ENCODE measurements at places on chromosomes 6 and 20.

- DNase-seq, result no peak
Observed at GRCh38 chr6:41541364-41541763, 4.8 kb upstream of the FOXP4 start.

DNA sequence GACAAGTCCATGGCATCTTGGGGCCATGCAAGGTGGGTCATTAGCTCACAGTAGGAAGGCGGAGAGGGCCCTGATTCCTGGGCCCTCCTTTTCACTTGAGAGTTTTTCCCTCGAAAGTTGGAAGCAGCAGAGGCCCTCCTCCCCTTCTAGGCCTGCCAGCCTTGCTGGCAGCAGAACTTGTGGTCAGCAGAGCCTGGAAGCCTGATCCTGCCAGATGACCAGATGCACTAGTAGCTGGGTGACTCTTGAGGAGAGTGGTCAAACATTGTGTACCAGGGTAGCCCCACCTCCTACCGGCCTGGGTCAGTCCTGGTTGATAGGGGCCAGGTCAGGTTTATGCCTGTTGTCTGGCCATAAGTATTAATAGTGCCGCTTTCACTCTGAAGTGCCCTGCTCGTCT is 3.8 kb upstream of the HMGA1 start:
- no peak for DNase-seq

- DNase-seq, result no peak
Observed at GRCh38 chr6:165637586-165637985, 25.5 kb downstream of the PDE10A start.

- DNase-seq, result peak; percentile 20
Observed at GRCh38 chr20:37649017-37649416, 44.8 kb upstream of the CTNNBL1 start.

- peak; percentile 9 for DNase-seq
Observed at GRCh38 chr6:136921381-136921935, 643 bp upstream of the SLC35D3 start.

DNA sequence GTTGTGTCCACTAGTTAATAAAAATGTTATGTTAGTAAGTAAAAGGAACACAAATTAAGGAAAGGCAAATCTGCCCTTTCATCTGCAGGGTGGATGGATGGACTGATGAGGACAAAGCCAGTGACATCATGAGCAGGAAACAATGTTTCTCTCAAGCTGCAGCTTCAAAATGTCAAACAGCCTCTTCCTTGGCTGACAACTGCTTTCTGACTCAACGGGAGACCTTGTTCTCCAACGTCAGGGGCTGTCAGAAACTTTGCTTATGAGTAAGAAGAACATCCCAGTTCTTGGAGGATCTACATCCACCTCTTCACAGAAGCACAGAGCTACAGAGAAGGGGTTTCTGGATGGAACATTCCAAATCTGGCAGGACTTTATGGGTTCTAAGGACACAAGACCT is 6.0 kb downstream of the CST2 start:
- DNase-seq, result no peak

- DNase-seq, result no peak
Observed at GRCh38 chr6:125955973-125956372, 597 bp upstream of the HINT3 start.

GRCh38 chr6:82094166-82094806 is 153.3 kb downstream of the IBTK start:
- no peak for DNase-seq

DNA sequence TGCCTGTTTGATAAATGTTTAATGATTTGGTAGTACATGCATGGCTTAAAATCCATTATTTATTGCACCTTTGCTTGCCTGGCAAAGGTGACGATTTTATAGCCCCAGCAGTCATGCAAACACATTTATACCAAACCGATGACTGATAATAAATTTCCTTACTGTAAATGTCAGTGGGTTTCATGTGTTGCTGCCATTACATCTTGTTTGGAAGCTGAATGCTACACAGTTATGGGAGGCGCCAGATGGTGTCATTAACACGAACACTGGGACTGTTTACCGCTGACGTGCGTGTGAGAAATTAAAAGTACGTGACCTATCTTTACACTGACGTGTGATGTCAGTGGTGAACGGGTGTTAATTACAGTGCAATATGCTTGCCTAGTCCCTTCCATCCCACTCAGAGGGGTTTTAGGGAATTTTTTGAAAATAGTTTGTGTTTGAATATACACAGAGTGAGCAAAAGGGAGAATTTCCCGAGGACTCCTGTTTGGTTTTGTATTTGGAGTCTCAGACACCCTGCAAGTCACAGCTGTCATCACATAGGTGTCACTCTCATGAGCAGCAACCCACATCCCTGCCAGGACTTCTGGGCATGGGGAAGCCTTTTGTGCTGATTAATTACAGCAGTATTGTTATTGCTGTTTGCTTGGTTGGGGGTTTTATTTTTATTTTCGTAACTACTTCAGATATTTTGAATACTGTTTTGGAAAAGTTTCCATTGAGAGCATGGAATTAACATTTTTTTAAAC is 151.8 kb upstream of the INSM1 start:
- no peak for DNase-seq

DNA sequence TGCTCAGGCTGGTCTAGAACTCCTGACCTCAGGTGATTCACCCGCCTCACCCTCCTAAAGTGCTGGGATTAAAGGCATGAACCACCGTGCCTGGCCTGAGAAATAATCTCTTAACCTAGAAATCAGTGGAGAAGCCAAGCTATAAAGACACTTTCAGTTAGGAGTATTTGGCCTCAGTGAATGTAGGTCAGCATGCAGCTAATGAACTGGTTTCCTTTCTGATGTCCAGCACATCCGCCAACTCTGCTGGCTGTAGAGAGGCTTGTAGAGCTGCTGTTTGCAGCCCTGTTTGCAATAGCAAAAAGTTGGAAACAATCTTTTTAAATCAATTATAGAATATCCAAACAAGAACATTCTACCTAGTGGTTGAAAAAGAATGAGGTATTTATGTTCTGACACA is 42.4 kb upstream of the ELOVL5 start:
- DNase-seq, result no peak

DNA sequence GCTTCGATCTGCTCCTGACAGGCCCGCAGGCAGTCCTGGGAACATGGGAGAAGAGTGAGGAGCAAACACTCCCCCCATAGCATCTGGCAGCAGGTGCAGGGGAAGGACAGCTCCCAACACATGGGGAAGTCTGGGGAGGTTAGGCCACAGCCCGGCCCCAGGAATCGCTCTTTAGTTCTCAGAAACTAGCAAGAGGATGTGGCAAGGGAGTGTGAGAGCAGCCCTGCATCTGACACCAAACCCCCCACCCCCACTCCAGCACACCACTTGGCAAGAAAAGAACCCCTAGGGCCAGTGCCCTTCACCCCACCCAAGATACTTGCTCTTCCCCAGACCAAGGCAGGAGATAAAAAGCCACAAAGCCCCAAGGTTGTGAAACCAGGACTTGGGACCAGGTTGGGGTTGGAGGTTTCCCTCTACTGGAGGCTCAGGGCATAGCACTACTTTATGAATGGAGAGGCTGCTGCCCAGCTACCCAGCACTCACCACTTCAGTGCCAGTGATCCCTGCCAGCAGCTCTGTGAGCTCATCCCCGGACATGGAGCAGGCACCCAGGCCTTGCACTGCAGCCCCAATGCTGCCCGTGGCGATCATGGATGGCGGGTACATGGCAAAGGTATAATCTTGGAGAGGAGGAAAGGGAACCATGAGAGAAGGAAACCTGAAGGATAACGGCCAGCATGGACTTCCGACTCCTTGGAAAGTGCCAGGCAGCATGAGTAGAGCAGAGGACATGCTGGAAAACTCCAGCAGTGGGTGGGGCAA is 5.4 kb downstream of the CCND3 start:
- peak; percentile 87 for DNase-seq

DNA sequence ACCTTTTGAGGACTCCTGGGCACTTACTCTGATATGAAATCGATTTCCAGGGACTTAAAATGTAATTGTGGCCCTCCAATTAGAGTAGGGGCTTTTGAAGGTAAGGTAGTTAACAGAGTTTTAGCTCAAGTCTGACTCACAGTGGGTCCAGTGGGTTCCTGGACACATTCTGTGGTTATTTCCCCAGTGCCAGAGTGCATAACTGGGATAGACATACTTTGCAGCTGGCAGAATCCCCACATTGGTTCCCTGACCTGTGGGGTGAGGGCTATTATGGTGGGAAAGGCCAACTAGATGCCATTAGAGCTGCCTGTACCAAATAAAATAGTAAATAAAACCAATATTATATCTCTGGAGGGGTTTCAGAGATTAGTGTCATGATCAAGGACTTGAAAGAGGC is 243.8 kb upstream of the EPHA7 start:
- DNase-seq, result no peak

DNA sequence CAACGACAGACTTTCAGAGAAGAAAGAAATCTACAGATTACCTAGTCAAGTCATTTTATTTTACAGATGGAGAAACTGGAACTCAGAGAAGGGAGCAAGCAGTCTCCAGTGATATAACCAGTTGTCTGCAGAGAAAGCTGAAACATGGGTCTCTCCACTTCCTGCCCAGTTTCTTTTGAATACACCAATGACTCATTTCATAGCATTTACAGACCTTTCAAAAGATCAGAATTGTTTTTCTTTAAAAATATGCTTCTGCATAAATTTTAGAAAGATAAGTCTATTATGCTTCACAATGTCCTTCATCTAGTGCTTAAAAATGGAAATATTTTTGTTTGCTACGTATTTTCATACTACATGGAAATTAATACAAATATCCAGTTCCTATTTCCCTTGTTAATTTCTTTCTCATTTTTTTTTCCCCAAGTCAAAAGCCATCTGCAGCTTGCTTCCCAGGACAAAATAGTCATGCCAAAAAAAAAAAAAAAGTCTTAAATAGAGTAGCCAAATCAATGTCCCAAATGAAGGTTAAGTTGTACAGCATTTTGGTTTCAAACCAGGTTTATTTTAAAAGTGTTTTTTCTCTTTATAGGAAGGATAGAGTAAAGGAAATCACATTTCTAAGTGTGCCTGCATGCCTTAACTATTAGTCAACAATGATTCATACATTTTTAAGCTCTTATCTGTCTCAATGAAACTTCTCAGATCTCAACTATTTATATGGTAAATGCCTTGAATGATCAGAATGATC is 36.9 kb downstream of the ARHGAP18 start:
- peak; percentile 88 for DNase-seq

DNA sequence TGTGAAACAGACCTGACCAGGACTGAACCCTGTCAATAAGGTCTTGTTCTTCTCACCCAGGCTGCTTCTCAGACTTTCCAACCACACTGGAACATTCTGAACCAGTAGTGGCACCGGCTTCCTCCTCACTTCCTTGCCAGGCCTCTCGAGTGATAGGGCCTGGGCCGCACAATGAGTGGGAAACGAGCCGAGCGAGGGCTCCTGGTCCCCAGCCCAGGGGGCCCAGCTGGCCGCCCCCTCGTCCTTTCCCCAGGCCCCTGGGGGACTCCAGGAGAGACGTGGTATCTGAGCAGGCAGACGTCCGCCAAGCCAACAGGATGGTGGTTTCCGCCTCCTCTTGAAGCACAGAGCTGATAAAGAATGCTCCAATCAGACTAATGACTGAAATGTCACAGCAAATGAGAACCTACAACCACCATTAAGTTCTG is 117.9 kb downstream of the GMDS start:
- no peak for DNase-seq

GRCh38 chr20:12660918-12661317 is 347.9 kb upstream of the SPTLC3 start:
- peak; percentile 34 for DNase-seq

DNA sequence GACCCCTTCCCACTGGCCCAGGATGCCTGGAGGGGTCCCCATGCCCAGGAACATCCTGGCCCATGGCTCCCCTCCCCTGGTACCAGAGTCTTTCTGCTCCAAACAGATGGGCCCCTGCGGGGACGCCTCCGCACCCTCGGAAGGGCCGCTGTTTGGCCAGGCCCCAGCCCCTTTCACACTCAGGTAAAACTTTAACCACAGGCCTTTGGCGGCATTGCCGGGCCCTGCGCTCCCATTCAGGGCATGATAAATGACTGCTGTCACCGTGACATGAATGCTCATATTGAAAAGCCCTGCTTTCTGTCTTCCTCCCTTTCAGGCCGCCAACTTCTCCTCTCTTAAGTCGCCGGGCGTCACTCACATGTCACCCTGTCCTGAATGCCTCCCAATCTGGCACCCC is 141.5 kb upstream of the TOP1 start:
- DNase-seq, result no peak

DNA sequence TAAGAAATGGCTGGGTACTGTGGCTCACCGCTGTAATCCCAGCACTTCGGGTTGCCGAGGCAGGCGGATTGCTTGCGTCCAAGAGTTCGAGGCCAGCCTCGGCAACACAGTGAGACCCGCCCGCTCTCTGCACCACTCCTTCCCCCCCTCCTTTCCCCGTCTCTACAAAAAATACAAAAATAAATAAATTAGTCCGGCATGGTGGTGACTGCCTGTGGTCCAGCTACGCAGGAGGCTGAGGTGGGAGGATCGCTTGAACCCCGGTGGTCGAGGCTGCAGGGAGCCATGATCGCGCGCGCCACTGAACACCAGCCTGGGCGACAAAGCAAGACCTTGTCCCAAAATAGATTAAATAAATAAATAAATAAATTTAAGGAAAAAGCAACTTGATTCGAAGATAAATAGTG is 448 bp upstream of the RNF114 start:
- DNase-seq, result no peak

GRCh38 chr6:52591832-52592231 is 15.0 kb upstream of the TRAM2 start:
- no peak for DNase-seq

GRCh38 chr6:135604035-135604860 is 106.7 kb upstream of the AHI1 start:
- DNase-seq, result no peak

DNA sequence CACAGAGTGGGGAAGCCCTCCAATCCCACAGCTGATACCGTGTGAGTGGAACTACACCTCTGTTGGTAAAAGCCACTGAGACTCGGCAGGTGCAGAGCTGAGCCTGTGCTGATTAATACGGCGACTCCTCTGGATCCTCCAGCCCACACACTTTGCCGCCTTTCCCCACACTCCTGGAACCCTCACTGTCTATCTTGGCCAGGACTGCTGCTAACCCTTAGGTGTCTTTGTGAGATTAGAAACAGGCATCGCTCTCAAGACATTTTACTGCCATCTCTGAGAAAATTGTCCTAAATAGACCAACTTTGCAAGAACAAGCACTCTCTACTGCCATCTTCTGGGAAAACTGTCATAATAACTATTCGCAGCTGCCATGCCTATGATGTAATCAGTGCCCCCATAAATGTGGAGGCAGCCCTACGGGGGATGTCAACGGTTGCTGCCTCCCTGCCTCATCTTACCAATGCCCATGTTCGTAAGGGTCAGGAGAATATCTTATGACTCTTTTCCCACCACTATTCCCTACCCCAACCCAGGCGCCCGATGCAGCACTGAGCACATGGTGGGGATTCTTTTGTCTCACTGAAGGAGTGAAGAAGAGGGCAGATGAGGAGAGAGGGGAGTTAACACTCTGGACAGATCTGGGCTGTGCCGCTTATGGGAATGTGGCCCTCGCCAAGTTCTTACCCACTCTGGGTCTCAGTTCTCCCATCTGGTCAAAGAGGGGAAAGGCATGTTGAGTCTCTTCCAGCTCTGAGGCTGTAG is 26.1 kb upstream of the KCNB1 start:
- peak; percentile 38 for DNase-seq
